ENCODE measurements at places on chromosomes 7 and 10. TPM values are rescaled to one million over a fixed set of nuclear protein-coding genes. Genes with fewer than 3 reads are reported as not detected.
A peak's percentile ranks its signal among the peaks of the same experiment; 100 is the strongest.

GRCh38 chr7:24877790-24878311, 102.1 kb downstream of the OSBPL3 start:
- H3K4me1 ChIP-seq = peaks cover 55% of the 10 kb centered on the region
- H3K4me3 ChIP-seq = peak overlapping the region; percentile 59
- H3K27me3 ChIP-seq = no peaks in the 10 kb centered on the region
- H3K27ac ChIP-seq = peak overlapping the region; percentile 90
- DNase-seq = peak; percentile 30

DNA sequence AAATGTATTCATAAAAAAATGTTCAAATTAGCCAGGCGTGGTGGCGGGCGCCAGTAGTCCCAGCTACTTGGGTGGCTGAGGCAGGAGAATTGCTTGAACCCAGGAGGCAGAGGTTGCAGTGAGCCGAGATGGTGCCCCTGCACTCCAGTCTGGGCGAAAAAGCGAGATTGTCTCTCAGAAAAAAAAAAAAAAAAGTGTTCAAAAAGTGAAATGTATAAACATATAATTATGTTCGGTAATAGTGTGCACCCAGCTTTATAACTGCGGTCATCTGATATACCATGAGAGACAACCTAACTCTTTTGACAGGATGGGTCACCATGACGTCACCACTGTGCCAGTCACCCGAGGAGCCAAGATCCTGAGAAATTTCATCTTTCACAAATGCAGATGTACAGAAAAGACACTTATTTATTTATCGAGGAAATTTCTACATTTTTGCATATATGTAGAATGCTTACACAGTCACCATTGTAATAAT, 594 bp upstream of the RP9 start:
- peak overlapping the region; percentile 76 for H3K4me3 ChIP-seq
- H3K4me1 ChIP-seq = peaks cover 37% of the 10 kb centered on the region
- peaks cover 22% of the 10 kb centered on the region for H3K27me3 ChIP-seq
- peak; percentile 16 for DNase-seq
- H3K27ac ChIP-seq = peak overlapping the region; percentile 42

GRCh38 chr10:116470768-116471415, 43.2 kb downstream of the PNLIPRP3 start:
- peaks cover 15% of the 10 kb centered on the region for H3K27me3 ChIP-seq
- DNase-seq = no peak
- no peak overlapping the region for H3K27ac ChIP-seq
- H3K4me1 ChIP-seq = no peaks in the 10 kb centered on the region
- no peak overlapping the region for H3K4me3 ChIP-seq

- H3K36me3 ChIP-seq = no peaks in the 10 kb centered on the region
- DNase-seq = no peak
- H3K4me1 ChIP-seq = no peaks in the 10 kb centered on the region
- H3K4me3 ChIP-seq = no peak overlapping the region
- H3K27me3 ChIP-seq = no peaks in the 10 kb centered on the region
Observed at GRCh38 chr7:45092100-45092930, 3.5 kb upstream of the NACAD start.

DNA sequence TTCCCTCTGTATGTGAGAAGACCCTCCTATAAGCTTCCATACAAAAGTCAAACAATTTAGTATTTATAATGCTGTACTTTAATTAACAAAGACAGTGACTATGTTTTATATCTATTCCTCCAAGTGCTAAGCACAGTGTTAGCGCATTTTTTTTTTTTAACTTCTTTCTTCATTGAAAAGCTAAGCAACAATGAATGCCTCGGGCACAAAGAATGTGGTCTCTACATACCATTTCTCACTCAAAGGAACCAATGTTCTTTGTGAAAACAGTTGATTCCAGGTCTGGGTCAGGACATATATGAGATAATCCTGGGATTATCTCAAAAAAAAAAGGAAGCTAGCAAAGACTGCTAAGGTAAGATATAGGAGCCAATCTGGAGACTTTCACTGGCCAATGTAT, 26.2 kb upstream of the REEP3 start:
- H3K36me3 ChIP-seq = no peaks in the 10 kb centered on the region
- no peak overlapping the region for H3K27ac ChIP-seq
- H3K4me3 ChIP-seq = no peak overlapping the region
- H3K4me1 ChIP-seq = peaks cover 19% of the 10 kb centered on the region

GRCh38 chr10:122492006-122492405, 30.7 kb downstream of the HTRA1 start:
- peaks cover 23% of the 10 kb centered on the region for H3K4me1 ChIP-seq
- no peak overlapping the region for H3K4me3 ChIP-seq
- no peaks in the 10 kb centered on the region for H3K36me3 ChIP-seq
- no peak overlapping the region for H3K27ac ChIP-seq

DNA sequence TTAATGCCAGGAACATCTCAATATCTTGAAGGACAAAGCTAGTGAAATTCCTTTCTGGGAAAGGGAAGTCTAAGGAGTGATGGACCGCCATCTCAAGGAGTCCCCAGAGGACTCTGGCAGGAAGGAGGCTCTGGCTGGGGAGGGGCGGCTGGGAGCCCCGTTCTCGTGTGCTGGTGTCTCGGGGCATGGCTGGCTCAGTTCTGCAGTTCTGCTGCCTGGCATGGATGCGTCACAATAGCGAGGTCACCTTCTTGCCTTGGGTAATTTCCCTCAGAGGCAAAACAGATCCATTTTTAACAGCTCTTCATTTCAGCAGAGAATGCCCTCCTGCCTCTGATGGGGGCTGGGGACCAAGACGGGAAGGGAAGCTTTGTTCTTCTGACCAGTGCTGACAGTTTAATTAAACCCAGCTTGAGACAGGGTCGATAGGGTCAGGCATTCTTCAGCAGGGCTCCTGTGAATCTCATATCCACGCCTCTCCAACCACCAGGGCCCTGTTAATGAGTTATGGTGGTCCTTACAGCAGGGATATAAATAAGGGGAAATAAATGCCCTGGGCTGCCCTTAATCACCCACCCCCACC, 35.7 kb downstream of the SLIT1 start:
- no peak for DNase-seq
- no peak overlapping the region for H3K27ac ChIP-seq
- no peaks in the 10 kb centered on the region for H3K4me1 ChIP-seq
- H3K4me3 ChIP-seq = no peak overlapping the region

GRCh38 chr10:110765513-110766319, 106.0 kb upstream of the PDCD4 start:
- H3K27ac ChIP-seq = peak overlapping the region; percentile 57
- no peak for DNase-seq
- peaks cover 55% of the 10 kb centered on the region for H3K4me1 ChIP-seq
- H3K4me3 ChIP-seq = peak overlapping the region; percentile 39

- no peak overlapping the region for H3K27ac ChIP-seq
- no peak for DNase-seq
- no peaks in the 10 kb centered on the region for H3K4me1 ChIP-seq
- H3K27me3 ChIP-seq = no peaks in the 10 kb centered on the region
- H3K36me3 ChIP-seq = no peaks in the 10 kb centered on the region
- H3K4me3 ChIP-seq = no peak overlapping the region
Observed at GRCh38 chr10:123673198-123673597, 7.0 kb downstream of the GPR26 start.

HOXA13 gene
- total RNA-seq = not detected

PLXDC2 gene
- total RNA-seq = 0.09 TPM

- H3K4me1 ChIP-seq = no peaks in the 10 kb centered on the region
- H3K27ac ChIP-seq = no peak overlapping the region
- peak; percentile 44 for DNase-seq
- H3K36me3 ChIP-seq = no peaks in the 10 kb centered on the region
- H3K4me3 ChIP-seq = peak overlapping the region; percentile 43
Observed at GRCh38 chr7:142391191-142391992, 133.5 kb upstream of the PRSS58 start.

GRCh38 chr7:81159402-81159801, 240.6 kb upstream of the SEMA3C start:
- H3K4me1 ChIP-seq = no peaks in the 10 kb centered on the region
- no peak for DNase-seq
- no peaks in the 10 kb centered on the region for H3K27me3 ChIP-seq
- no peak overlapping the region for H3K4me3 ChIP-seq
- no peak overlapping the region for H3K27ac ChIP-seq

DNA sequence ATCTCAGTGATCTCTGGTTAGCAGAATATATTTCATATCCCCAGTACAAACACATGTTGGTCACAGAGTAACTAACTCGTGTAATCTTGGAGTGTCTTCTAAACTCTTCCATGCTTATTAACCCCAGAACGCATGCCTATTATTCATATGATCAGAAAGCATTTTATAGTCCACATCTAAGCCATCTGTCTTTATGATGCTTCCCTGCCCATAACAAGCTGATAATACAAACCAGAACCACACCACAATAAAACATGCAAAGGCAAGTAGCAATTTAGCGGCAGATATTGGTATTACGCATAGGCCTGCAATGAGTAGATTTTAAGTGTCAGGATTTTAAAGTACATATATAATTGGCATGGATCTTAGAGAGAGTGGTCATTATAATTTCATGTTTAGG, 120.0 kb upstream of the PRKCQ start:
- H3K36me3 ChIP-seq = no peaks in the 10 kb centered on the region
- no peak overlapping the region for H3K27ac ChIP-seq
- peaks cover 8% of the 10 kb centered on the region for H3K4me1 ChIP-seq

DNA sequence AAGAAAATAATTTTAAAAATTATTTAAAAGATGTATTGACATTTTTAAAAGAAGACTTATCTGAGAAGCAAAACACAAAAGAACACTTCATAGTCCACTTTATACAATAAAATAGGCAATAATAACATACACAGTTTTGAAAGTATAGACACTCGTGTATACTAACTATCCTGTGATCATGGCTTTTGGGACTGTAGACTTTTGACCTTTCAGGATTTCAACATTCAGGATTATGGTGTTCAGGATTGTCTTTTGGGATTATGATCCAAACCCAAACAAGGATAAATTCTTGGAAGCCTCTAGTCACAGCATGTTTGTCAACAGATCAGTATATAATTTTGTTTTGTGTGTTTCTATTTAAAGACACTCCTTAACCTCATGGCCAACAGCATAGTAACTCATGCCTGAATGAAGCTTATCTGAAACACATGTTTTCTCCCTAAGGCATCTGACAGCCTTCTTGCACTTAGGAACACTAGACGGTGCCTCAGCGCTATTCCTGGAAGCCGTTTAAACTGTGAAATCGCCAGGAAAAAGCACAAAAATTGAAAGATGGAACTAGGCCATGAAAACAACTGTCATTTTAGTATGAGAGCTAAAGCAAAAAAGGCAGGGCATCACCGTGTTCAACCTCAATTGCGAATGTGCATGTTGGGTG, 29.9 kb downstream of the GSAP start:
- peaks cover 2% of the 10 kb centered on the region for H3K36me3 ChIP-seq
- no peak overlapping the region for H3K4me3 ChIP-seq
- H3K27ac ChIP-seq = no peak overlapping the region
- peaks cover 27% of the 10 kb centered on the region for H3K4me1 ChIP-seq
- no peaks in the 10 kb centered on the region for H3K27me3 ChIP-seq

NPFFR1 gene
- 0.02 TPM for total RNA-seq

DNA sequence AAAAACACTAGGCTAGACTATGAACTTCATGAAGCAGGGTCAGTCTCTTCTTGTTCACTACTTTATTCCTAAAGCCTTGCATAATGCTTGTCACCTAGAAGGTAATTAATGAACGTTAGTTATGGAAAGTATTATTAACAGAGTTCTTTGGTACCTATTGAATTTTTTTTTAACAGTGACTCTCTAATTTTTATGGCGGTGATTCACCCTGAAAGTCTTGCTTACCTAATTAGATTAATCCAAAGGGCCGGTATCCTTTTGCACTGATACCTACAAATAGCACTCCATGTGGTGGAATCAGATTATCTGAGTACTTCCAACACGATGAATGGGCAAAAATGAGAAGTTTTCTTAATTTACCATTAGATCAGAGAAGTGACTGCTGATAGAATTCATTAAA, 31.7 kb downstream of the STAM start:
- no peak overlapping the region for H3K27ac ChIP-seq
- no peaks in the 10 kb centered on the region for H3K27me3 ChIP-seq
- peaks cover 59% of the 10 kb centered on the region for H3K4me1 ChIP-seq
- no peaks in the 10 kb centered on the region for H3K36me3 ChIP-seq

ABCC2 gene
- 1.3 TPM for total RNA-seq

- H3K4me1 ChIP-seq = no peaks in the 10 kb centered on the region
- no peak overlapping the region for H3K27ac ChIP-seq
- peak overlapping the region; percentile 76 for H3K4me3 ChIP-seq
- H3K27me3 ChIP-seq = no peaks in the 10 kb centered on the region
- peaks cover 2% of the 10 kb centered on the region for H3K36me3 ChIP-seq
- DNase-seq = no peak
Observed at GRCh38 chr10:69630651-69631400, 779 bp downstream of the FAM241B start.

SDK1 gene
- 6.1 TPM for total RNA-seq

DNA sequence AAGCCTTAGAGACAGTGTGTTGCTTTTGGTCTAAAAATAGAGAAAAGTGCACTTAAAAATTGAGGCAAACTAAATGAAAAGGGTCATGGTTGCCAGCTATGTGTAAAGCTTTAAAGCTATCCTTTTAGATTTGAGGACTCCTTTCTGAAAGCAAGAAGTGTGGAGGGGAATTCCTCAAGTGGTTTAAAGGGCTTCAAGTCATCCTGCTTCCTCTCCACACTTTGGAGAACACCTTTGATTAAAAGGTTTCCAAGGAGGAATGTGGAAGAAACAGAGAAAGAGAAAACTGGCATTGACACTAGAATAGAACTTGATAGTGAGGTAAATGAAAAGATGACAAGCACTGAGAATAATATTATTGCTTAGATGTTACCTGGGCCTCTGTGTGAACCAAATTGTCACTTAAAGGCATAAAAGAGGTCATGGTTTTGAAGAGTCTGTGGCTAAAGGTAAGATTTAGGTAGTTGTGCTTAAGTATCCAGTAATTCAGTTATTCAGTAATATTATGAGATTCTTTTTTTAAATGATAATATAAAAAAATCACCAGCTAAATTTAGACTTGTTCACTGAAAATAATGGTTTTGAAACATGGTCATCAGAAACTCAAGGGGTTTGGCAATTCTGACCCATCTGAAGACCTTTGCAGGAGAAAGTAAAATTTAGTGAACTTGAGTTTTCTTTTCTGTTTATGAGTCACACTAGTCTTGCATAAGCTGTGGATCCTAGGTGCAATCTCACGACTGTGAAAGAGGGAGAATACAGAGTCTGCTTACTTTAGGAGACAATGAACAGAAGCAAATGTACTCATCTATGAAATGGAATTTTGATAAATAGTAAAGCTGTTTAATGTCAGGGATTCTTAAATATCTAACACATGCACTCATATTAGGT, 466.0 kb downstream of the KIF20B start:
- H3K27me3 ChIP-seq = peaks cover 9% of the 10 kb centered on the region
- H3K4me3 ChIP-seq = no peak overlapping the region
- peaks cover 11% of the 10 kb centered on the region for H3K4me1 ChIP-seq
- H3K36me3 ChIP-seq = no peaks in the 10 kb centered on the region
- H3K27ac ChIP-seq = no peak overlapping the region

GRCh38 chr10:74451127-74451829, 300.3 kb downstream of the ADK start:
- H3K27me3 ChIP-seq = no peaks in the 10 kb centered on the region
- no peak overlapping the region for H3K4me3 ChIP-seq
- peaks cover 7% of the 10 kb centered on the region for H3K36me3 ChIP-seq
- peaks cover 14% of the 10 kb centered on the region for H3K4me1 ChIP-seq
- no peak for DNase-seq

CALCR gene
- total RNA-seq = not detected

PDE1C gene
- not detected for total RNA-seq

GRCh38 chr7:82179311-82179710, 264.3 kb downstream of the CACNA2D1 start:
- no peaks in the 10 kb centered on the region for H3K4me1 ChIP-seq
- H3K27me3 ChIP-seq = no peaks in the 10 kb centered on the region
- H3K27ac ChIP-seq = no peak overlapping the region
- H3K36me3 ChIP-seq = peaks cover 2% of the 10 kb centered on the region
- no peak overlapping the region for H3K4me3 ChIP-seq
- no peak for DNase-seq

- no peaks in the 10 kb centered on the region for H3K27me3 ChIP-seq
- H3K27ac ChIP-seq = no peak overlapping the region
- H3K4me3 ChIP-seq = no peak overlapping the region
- H3K36me3 ChIP-seq = peaks cover 2% of the 10 kb centered on the region
Observed at GRCh38 chr7:95609277-95609971, 13.1 kb upstream of the PDK4 start.

All from activated T-cell treated with anti-CD3 and anti-CD28 coated beads, Interleukin-2, amount 50 U/mL, for 72 hours (primary cell).